ENCODE measurements at places on chromosomes 2 and 18.

- DNase-seq, result peak; percentile 94
Observed at GRCh38 chr18:77127769-77128671, 4.6 kb downstream of the MBP start.

DNA sequence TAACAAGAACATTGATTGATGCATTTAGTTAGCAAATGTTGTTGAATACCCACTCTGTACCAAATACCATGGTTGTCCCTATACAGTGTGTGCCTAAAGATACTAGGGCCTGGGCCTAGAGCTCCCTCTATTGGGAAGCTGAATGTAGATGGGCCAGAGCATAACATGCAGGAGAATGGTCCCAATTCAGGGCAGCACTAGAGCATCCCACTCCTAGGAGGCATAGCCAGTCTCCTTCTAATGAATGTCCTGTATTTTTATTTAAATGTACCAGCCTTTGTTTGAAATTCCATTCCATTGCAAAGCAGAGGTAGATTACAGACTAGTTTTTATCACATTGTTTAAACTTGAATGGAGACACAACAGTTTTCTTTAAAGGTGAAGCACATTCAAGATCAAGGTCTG lies 90.6 kb downstream of the FEZ2 start:
- DNase-seq, result peak; percentile 76

GRCh38 chr2:43158259-43158880 lies 68.0 kb downstream of the ZFP36L2 start:
- peak; percentile 71 for DNase-seq

- DNase-seq, result no peak
Observed at GRCh38 chr2:232218778-232219495, 159.6 kb upstream of the ALPP start.

GRCh38 chr2:196839574-196839973 lies 30.4 kb upstream of the C2orf66 start:
- no peak for DNase-seq

All from fibroblast of skin of scalp (primary cell).